Fibroblast of gingiva (primary cell): ENCODE measurements at places on chromosomes 7 and 10.

DNA sequence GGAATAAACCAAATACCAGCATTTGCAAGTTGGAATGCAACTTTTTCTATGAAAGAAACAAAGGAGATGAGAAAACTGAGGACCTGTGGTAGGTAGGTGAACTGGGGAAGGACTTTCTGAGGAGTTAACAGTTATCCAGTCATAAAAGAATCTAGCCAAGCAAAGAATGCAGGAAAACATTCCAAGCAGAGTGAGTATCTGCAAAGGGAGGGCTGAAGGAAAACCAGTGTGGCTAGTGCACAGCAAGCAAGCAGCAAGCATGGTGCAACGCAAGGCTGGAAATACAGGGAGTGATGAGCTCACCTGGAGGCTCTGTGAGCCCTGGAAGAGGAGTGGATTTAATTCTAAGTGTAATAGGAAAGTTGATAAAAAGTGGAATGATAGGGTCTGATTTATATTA is 44.0 kb downstream of the RTKN2 start:
- peak; percentile 7 for DNase-seq

DNA sequence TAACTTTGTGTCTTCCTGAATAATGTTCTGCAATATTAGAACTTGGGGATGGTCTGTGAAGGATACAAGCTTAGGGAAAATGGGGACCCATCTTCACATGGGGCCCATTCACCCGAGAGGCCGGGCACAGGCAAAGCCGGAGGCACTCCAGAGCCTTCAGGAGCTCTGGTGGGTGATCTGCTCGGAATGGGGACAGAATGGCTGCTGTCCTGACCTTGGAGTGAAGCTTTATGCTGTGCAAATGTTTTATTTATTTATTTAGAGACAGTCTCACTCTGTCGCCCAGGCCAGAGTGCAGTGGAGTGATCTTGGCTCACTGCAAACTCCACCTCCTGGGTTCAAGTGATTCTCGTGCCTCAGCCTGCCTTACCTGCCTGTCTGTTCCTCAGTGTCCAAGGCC is 55.4 kb downstream of the DYNC2I1 start:
- no peak for DNase-seq

- DNase-seq: peak; percentile 71
Observed at GRCh38 chr10:100529475-100530298, at the start of gene NDUFB8. TSS of gene NDUFB8 (minus strand) at chr10:100529871. CDS start at chr10:100529851, 20 bp downstream.

DNA sequence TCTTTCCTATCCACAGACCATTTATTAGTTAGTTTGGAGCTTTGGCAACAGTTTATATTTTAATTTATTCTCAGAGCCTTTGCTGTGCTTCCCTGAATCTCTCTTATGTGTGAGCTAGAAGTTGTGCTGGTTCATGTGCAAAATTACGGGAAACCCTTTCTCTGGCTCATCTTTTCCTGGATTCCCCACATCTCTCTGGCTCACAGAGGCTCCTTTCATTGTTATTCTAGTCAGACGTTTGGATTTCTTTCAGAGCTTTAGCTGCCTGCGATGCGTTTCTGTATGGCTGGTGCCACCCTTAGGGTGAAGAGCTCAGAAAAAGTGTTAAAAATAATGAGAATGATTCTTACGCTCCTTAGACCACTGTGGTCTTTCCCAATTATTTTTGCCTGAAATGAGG is 53.3 kb downstream of the TPST1 start:
- peak; percentile 17 for DNase-seq

DNA sequence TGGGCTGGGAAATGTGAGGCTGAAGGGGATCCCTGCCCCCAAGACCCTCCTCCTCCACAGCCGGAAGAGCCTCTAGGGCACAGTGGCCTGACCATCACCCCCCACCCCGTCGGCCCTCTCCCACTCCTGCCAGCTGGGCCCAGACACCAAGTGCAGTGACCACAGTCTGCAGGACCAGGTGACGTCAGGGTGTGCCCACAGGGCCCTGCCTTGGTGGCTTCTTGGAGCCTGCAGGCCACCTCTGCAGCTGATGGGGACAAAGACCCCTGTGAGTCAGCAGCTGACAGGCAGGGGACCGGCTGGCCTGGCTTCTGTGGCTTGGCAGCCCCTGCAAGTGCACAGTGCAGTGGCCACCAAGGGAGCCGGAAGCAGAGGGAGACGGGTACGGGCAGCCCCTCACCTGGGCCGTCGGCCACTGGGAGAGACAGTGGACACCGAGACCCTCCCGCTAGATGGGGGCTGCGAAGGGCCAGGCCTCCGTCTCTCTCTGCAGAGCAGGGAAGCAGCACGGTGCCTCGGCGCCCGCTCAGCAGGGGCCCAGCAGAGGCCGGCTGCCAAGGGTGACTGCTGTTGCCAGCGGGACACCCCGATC is 274.6 kb downstream of the ELFN1 start:
- DNase-seq: no peak

DNA sequence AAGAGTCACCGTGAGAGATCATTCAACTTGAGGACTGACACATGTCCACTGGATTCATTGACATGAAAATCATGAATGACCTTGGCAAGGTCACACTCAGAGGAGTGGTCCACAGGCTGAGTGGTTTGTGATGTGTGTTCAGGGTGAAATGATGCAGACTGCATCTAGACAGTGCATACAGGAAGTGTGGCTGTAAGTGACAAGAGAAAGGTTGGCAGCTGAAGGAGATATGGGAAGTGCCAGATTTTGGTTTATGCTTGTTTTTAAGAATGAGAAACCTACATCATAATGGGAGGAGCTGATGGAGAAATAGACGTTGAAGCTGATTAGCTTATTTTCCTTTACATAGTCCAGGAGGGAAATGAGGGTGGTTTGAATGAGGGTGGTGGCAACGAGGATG is 64.8 kb upstream of the VIPR2 start:
- no peak for DNase-seq

DNA sequence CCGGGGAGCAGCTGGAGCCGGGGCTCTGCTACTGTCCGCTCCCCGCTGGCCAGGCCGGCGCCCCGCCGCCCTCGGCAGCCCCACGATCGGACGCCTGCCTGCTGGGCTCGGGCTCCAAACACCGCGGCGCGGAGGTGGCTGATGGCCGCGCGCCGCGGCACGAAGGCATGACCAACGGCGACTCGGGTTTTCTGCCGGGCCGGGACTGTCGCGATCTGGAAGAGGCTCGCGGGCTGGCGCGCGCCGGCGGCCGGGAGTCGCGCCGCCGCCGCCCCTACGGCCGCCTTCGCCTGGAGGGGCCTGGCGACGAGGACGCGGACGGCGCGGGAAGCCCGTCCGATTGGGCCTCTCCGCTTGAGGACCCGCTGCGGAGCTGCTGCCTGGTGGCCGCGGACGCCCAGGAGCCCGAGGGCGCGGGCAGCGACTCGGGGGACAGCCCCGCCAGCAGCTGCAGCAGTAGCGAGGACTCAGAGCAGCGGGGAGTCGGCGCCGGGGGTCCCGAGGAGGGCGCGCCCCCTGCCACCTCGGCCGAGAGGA is 570 bp downstream of the TBC1D12 start:
- DNase-seq: no peak

DNA sequence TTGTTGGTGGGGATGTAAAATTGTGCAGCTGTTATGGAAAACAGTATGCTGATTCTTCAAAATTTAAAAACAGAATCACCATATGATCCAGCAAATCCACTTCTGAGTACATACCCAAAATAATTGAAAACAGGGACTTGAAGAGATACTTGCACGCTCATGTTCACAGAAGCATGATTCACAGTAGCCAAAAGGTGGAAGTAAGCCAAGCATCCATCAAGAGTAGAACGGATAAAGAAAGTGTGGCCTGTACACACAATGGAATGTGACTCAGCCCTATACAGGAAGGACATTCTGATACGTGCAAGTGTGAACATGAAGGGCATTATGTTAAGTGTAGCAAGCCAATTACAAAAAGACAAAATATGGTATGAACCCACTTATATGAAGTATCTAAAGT is 696.7 kb upstream of the CELF2 start:
- DNase-seq: peak; percentile 22

DNA sequence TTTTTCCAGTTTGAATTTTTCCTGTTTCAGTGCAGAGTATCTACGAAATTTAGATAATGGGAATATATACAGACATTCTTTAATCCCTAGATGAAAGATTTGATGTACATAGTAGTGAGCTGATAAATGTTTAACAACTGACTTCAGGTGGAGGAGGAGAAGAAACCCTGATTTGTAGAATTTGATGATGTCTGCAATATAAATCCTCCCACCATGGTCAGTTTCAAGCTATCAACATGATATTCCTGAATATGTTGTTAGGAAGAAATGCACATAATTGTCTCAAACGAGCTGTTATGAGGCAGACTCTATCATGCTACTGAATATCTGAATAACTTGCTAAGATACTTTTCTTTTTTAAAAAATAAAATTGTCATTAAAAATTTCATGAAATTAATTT is 629.3 kb upstream of the LRRN3 start:
- no peak for DNase-seq

DNA sequence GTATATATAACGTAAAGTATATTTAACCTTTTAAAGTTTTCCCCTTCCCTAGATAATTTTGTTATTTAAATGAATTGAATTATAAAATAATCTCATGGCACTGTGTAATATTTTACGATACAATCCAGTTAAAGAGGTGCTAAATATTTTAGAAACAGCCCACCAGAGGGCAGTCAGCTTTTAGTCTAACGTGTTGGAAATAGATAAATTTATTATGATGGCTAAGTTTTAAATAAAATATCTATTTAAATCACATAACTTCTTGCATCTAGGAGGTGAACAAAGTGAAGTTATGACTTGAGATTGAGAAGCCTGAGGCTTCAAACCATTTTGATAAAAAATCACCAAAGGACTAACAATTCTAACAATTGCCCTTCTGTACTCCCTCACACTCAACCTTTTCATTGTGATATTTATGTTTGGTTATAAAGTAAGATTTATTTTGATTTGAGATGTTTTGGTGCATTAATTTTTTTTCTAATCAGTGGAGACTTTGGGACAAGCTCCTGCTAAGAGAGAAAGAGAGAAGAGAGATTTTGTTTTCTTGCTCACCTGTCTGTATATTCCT is 171.5 kb upstream of the SP4 start:
- peak; percentile 6 for DNase-seq

DNA sequence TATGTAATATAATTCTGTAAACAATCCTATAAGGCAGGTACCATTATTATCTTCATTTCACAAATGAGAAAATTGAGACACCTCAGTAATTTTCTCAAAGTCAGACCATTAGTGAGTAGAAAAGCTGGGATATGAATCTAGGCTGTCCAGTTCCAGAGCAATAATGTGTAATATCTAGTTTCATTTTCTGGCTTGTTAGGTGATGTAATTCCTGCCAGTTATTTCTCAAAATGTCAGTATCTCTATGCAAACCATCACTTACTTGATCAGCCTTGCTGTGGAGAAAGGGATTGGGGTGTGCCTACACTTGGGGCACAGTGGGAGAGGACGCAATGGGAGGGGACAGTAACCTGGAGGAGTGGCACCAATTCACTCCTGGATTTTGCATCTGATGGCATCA is 157.5 kb downstream of the LYZL1 start:
- peak; percentile 21 for DNase-seq

- no peak for DNase-seq
Observed at GRCh38 chr7:70408477-70408876, 723.5 kb upstream of the GALNT17 start.

DNA sequence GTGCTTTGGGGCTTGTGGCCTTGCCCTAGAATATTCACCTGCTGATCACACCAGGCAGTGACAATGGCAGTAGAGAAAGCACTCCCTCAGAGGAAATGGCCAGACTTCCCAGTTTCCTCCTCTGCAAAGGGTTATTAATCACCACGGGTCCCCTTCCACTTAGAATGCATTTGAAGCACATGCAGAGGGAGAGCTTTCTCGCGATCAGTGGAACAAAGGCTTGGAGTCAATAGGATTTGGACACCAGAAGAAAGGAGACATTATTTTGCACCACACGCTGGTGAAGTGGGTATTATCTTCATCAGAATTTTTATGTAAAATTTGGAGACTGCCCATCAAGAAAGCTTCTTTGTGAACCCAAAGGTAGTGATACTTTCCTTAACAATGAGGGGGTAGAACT is 35.4 kb upstream of the INHBA start:
- DNase-seq: no peak

DNA sequence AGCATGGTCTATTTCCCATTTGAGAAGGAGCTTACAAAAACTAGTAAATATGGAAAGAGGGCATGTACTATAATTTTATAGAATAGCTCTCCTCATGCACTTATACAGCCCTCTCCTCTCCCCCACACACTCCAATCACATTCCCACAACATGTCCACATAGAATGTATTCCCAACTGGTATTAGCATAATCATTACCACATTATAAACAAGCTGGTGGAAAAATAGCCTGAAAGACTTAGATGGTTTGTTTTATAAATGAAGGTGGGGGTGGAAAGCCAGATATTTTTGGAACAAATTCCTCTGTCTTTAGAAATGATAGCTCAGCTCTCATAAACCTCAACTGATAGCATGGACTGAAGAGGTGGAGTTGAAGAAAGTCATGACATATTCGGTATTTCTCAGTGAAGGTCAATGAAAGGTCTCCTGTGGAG is 410.1 kb downstream of the SUGCT start:
- peak; percentile 46 for DNase-seq

- DNase-seq: peak; percentile 72
Observed at GRCh38 chr10:109926061-109926745, 2.9 kb upstream of the XPNPEP1 start.

GRCh38 chr7:66247380-66248078 is 42.4 kb downstream of the TPST1 start:
- DNase-seq: no peak
